ENCODE measurements at places on chromosomes 3 and 15. TPM values are rescaled to one million over a fixed set of nuclear protein-coding genes. Genes with fewer than 3 reads are reported as not detected.

DNA sequence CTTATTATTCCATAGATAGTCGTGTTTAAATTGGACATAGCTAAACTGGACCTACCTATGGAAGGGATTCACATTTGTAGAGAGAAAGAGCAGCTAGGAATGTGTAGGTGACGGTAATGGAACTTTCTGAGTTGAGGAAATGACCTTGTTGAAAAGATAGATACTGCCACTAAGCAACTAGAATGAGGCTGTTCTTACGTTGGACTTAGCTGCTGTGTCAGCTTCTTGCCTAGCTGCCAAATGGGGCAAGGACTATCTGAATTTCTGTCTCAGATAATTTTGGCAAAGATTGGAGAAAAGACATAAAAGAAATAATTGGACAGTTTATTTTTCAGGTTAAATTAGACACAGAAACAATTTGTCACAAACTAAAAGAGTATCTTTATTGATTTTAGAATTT, 68.8 kb downstream of the MEF2A start:
- H3K27ac ChIP-seq: peak overlapping the region; percentile 53
- H3K4me3 ChIP-seq: no peak overlapping the region
- H3K36me3 ChIP-seq: peaks cover 28% of the 10 kb centered on the region
- H3K4me1 ChIP-seq: peaks cover 22% of the 10 kb centered on the region

- H3K4me3 ChIP-seq: no peak overlapping the region
- no peak for DNase-seq
- H3K27ac ChIP-seq: no peak overlapping the region
- H3K4me1 ChIP-seq: no peaks in the 10 kb centered on the region
- H3K36me3 ChIP-seq: no peaks in the 10 kb centered on the region
Observed at GRCh38 chr15:81937189-81937588, 108.6 kb downstream of the MEX3B start.

DNA sequence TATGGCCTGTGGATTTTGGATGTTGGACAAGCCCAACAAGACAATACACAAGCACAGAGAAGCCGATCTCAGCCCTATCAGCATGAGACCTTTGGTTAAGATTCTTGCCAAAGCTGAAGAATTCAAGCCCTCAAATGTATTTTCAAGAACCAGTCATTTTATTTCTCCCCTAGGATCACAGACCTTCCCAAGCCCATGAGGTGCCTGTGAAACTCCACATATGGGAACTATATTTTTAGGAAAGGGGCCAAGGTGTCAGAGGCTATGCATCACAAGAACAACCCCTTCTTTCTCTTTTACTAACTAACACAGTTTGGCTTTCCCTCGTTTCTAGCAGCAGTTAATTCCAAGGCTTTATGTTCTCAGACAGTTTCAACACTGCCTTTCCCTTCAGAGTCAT, 364.5 kb downstream of the MAGI1 start:
- H3K4me3 ChIP-seq: no peak overlapping the region
- 0 out of 2 replicates have a peak, but pooled peaks cover under 1% of the 10 kb centered on the region for H3K4me1 ChIP-seq
- no peak for DNase-seq
- no peaks in the 10 kb centered on the region for H3K36me3 ChIP-seq
- H3K27me3 ChIP-seq: no peaks in the 10 kb centered on the region

DNA sequence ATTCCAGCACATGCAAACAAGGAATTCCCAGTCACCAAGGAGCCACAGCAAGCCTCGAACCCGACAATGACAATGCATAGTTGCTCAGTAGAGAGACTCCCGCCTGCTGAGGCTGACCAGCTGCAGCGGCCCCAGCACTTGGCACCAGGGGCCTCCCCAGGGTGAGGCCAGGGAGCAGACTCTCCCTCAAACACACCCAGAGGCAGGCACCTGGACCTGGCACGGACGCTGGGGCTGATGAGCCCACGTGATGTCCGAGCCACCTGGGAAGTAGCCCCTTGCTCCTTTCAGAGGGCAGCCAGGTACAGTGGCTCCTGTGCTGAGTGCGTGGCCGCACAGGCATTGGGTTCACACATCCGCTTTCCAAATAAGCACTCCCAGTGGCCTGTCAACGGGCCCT, 315.9 kb upstream of the TGFBR2 start:
- no peaks in the 10 kb centered on the region for H3K27me3 ChIP-seq
- H3K27ac ChIP-seq: no peak overlapping the region
- H3K4me1 ChIP-seq: 0 out of 2 replicates have a peak, but pooled peaks cover 10% of the 10 kb centered on the region

- H3K4me1 ChIP-seq: peaks cover 32% of the 10 kb centered on the region
- H3K27me3 ChIP-seq: no peaks in the 10 kb centered on the region
- peak overlapping the region; percentile 66 for H3K4me3 ChIP-seq
- DNase-seq: peak; percentile 57
- 0 out of 2 replicates have a peak, but pooled peaks cover 15% of the 10 kb centered on the region for H3K36me3 ChIP-seq
- H3K27ac ChIP-seq: peak overlapping the region; percentile 82
Observed at GRCh38 chr15:85380812-85381642, 624 bp downstream of the AKAP13 start.

GRCh38 chr3:170768334-170768801, 101.6 kb downstream of the RPL22L1 start:
- H3K27me3 ChIP-seq: no peaks in the 10 kb centered on the region
- no peak for DNase-seq
- no peak overlapping the region for H3K4me3 ChIP-seq
- H3K4me1 ChIP-seq: no peaks in the 10 kb centered on the region
- H3K36me3 ChIP-seq: no peaks in the 10 kb centered on the region

- no peak for DNase-seq
- H3K4me3 ChIP-seq: no peak overlapping the region
- H3K27me3 ChIP-seq: no peaks in the 10 kb centered on the region
- H3K36me3 ChIP-seq: no peaks in the 10 kb centered on the region
- no peak overlapping the region for H3K27ac ChIP-seq
- H3K4me1 ChIP-seq: no peaks in the 10 kb centered on the region
Observed at GRCh38 chr3:110178965-110179364, 841.6 kb upstream of the DPPA4 start.

DNA sequence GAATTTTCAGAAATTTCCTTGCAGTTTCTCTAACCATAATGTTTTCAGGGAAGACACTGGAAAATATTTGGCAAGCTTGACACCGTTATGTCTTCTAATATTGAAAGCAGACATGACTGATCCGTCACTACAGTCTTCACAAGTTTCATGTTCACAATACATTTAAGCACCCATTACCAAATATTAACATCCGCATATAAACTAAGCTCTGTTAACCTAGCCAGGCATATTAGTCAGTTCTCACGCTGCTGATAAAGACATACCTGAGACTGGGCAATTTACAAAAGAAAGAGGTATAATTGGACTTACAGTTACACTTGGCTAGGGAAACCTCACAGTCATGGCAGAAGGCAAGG, 162.7 kb upstream of the LYSMD4 start:
- no peaks in the 10 kb centered on the region for H3K36me3 ChIP-seq
- H3K27ac ChIP-seq: no peak overlapping the region
- H3K4me3 ChIP-seq: no peak overlapping the region
- no peaks in the 10 kb centered on the region for H3K4me1 ChIP-seq
- DNase-seq: no peak

GRCh38 chr3:106725566-106725965, 651.7 kb upstream of the CCDC54 start:
- DNase-seq: no peak
- no peak overlapping the region for H3K27ac ChIP-seq
- H3K4me3 ChIP-seq: no peak overlapping the region
- peaks cover 16% of the 10 kb centered on the region for H3K4me1 ChIP-seq

Gene FMN1
- total RNA-seq: 19.6 TPM

Gene CRYGS
- total RNA-seq: 4.4 TPM

Gene TPRG1
- total RNA-seq: 1.9 TPM
